ENCODE measurements at places on chromosomes 6 and 20. TPM values are rescaled to one million over a fixed set of nuclear protein-coding genes. Genes with fewer than 3 reads are reported as not detected.

Gene HLA-DQA1
- total RNA-seq = not detected

Gene GINS1
- 31.2 TPM for total RNA-seq

Gene NOX3
- total RNA-seq = not detected

Gene CST2
- not detected for total RNA-seq

Gene KIAA1755
- total RNA-seq = 0.12 TPM

Gene PRSS16
- total RNA-seq = 2.5 TPM

Gene HLA-DRA
- total RNA-seq = not detected

Gene COL19A1
- not detected for total RNA-seq

Gene PACRG
- total RNA-seq = not detected

Gene GSTA3
- total RNA-seq = not detected

Gene HLA-DRB5
- total RNA-seq = not detected

Gene LAMA4
- total RNA-seq = 1.8 TPM

Gene BPIFB3
- not detected for total RNA-seq

Gene SLC35D3
- total RNA-seq = 0.09 TPM

Gene TXLNB
- total RNA-seq = not detected

Gene TREML1
- total RNA-seq = not detected

Gene MROH8
- 1.1 TPM for total RNA-seq

Gene UNC5CL
- total RNA-seq = 0.33 TPM

Gene CYP39A1
- 0.09 TPM for total RNA-seq

Gene EYS
- total RNA-seq = 0.05 TPM

Gene TFAP2B
- not detected for total RNA-seq

Gene LGSN
- 4.8 TPM for total RNA-seq

Gene PROCR
- 125 TPM for total RNA-seq

Gene TBX18
- 19.0 TPM for total RNA-seq

Gene SASH1
- total RNA-seq = 4.1 TPM

Gene VEGFA
- 33.1 TPM for total RNA-seq

Gene HLA-DRB1
- total RNA-seq = not detected

Gene EPHA7
- total RNA-seq = 0.04 TPM

Gene SLC17A1
- total RNA-seq = not detected

Gene POLR1H
- 30.4 TPM for total RNA-seq

Measured in A549 treated with DMSO at 1 μM for 4 hours (cell line).